Mucosa of descending colon (tissue), 3 donors: ENCODE measurements at places on chromosomes 3 and 15.

DNA sequence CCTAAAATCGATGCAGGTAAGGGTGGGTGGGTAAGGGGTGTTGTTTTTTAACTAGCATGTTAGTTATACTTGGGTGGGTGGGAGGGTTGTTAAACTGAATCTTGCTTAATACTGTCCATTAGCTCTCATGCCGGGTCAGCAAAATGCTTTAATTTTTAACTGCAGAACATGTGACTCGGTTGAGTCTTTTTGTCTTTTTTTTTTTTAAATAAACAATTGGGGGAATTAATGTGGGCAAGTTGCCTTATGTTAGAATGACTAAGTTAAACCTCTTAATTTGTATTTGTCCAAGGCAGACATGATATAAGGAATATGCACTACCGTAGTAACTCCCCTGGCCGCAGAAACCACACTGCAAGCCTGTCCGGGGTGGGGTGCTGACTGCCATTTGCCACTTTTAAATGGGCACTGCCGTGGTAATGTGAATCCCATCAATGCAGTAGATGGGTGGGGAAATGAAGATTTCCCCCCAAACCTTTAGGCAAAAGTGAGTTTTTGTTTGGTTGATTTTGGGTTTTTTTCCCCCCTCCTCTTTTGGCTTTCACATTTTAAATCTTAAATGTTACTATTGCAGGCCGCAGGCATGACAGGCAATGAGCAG, 54.3 kb upstream of the CCR4 start:
- DNase-seq: no peak

- no peak for DNase-seq
These were observed 16.0 kb upstream of the ADIPOQ start for GRCh38 chr3:186826410-186826975.

- DNase-seq: no peak
These were observed 63.6 kb upstream of the BOC start for GRCh38 chr3:113147681-113148261.

GRCh38 chr3:149460117-149460516, 14.4 kb upstream of the TM4SF4 start:
- no peak for DNase-seq

- no peak for DNase-seq
These were observed 286.0 kb downstream of the EDEM1 start for GRCh38 chr3:5473471-5473870.

- DNase-seq: no peak
These were observed 40.4 kb upstream of the CLSTN2 start for GRCh38 chr3:139894643-139894989.

DNA sequence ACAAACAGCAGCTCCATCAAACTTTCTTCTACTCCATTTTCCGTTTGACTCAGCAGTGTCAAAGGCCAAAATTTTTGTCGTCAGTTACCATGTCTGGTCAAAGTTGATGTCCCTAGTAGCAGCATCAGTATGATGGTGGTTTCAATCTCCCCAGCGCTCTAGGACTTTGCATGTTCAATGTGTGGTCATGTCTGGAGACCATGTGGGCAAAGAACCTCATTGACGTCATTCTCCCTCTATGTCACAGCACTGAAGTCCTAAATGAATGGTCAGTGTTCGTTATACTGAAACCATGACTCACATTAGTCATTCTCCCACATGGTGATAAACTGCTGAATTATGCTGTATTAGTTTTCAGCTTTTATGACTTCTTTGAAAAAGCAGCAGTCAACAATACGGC, 23.2 kb downstream of the SHC4 start:
- DNase-seq: no peak

DNA sequence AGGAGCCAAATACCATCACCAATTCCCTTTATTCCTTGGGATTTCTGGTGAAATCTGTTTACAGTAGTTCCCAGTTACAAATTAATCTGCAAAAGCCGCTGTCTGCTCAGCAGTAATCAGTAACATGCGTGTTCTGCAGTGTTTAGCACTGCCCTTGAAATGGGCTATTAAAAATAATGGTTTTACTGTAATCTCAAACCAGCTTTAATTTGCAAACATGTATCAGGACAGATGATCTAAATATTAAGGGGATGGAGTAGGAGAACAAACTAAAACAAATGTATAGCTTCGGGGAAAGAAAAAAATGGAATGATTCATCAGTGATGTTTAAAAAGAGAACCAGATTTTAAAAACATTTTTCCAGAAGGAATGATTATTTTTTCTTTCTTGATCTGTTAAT, 513.2 kb downstream of the MECOM start:
- DNase-seq: no peak

DNA sequence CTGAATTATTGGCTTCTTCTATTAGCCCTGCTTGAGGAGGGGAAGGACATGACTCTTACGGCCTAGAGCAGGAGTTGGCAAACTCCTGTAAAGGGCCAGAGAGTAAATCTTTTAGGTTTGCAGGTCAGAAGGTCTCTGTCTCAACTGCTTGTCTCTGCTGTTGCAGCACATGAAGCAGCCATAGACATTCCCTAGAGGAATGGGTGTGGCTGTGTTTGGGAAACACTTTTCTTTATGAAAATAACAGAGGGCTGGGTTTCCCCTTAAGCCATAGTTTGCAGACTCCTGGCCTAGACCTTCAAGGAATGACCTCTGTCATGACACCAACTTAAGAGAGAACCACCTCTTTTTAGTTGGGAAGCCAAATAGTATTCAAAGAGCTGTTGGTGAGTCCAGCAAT, 10.3 kb downstream of the TRAK1 start:
- no peak for DNase-seq
